ENCODE measurements at places on chromosomes 7 and 10.

GRCh38 chr10:33040436-33040835 lies 82.4 kb upstream of the ITGB1 start:
- H3K27ac ChIP-seq, result no peak overlapping the region
- no peak overlapping the region for H3K4me3 ChIP-seq
- no peaks in the 10 kb centered on the region for H3K4me1 ChIP-seq
- no peaks in the 10 kb centered on the region for H3K27me3 ChIP-seq
- no peaks in the 10 kb centered on the region for H3K36me3 ChIP-seq
- no peak for DNase-seq

DNA sequence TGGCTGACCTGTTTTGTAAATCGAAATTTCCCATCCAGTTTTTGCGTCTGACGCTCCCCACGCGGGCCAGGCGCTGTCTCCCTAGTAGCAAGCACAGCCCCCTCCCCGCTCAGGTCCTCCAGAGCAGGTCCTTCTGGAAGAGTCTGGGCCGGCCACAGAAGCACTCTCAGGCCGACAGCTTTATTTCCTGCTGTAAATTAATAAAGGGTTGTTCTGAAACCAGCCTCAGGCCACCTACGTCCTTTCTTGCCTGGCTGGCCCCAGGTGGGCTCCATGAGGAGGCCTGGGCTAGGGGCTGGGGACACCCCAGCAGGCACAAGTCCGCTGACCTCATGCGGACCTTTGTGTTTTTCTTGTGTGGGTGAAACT lies 35.2 kb downstream of the CAMK2B start:
- H3K4me1 ChIP-seq, result no peaks in the 10 kb centered on the region
- peaks cover 37% of the 10 kb centered on the region for H3K27me3 ChIP-seq
- no peak overlapping the region for H3K4me3 ChIP-seq
- no peak overlapping the region for H3K27ac ChIP-seq
- no peaks in the 10 kb centered on the region for H3K36me3 ChIP-seq
- DNase-seq, result no peak

GRCh38 chr7:158387546-158387891 lies 200.1 kb downstream of the PTPRN2 start:
- no peak overlapping the region for H3K27ac ChIP-seq
- H3K4me1 ChIP-seq, result no peaks in the 10 kb centered on the region
- H3K4me3 ChIP-seq, result no peak overlapping the region
- H3K36me3 ChIP-seq, result no peaks in the 10 kb centered on the region

GRCh38 chr10:34681933-34682332 lies 133.2 kb downstream of the PARD3 start:
- no peak overlapping the region for H3K4me3 ChIP-seq
- H3K36me3 ChIP-seq, result no peaks in the 10 kb centered on the region
- H3K27me3 ChIP-seq, result no peaks in the 10 kb centered on the region
- H3K4me1 ChIP-seq, result no peaks in the 10 kb centered on the region
- DNase-seq, result no peak

- DNase-seq, result no peak
- H3K4me1 ChIP-seq, result peaks cover 26% of the 10 kb centered on the region
- H3K4me3 ChIP-seq, result no peak overlapping the region
- H3K27me3 ChIP-seq, result peaks cover 4% of the 10 kb centered on the region
These were observed 87.2 kb upstream of the DUSP5 start for GRCh38 chr10:110410329-110411046.

DNA sequence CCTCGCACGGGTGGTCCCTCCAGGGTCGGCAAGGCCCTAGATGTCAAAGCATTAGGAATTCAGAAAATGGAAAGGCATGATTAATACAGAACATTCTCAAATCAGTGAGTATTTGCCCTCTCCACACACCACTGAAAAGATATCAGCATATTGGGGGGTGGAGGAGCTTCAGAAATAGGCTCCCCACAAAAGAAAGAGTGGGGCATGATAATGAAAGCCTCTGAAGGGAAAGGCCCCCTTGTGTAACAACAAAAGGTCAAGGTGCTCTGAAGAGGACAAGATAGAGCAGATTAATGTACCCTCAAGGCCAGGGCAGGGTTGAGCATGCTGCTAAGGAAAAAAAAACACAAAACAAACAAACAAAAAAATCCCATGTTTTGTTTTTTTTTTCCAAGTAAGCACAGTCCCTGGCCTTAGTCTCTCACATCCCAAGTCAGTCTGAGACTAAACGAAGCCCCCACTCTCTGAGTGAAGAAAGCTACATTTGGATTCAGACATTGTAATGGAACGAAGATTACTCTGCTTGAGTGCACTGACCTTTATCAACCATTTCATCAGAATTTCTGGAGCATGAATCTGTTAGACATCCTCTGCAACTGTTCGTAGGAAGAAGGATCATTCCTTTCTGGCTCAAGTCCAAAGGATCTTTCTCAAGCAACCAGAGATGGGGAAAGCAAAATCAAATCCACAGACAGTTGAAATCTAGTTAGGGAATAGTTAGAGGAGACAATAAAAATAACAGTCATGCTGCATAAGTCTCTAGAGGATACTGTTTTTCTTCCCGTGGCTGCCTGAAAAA lies 27.4 kb upstream of the DGKI start:
- H3K4me3 ChIP-seq, result no peak overlapping the region
- H3K4me1 ChIP-seq, result no peaks in the 10 kb centered on the region
- DNase-seq, result no peak
- no peaks in the 10 kb centered on the region for H3K27me3 ChIP-seq

DNA sequence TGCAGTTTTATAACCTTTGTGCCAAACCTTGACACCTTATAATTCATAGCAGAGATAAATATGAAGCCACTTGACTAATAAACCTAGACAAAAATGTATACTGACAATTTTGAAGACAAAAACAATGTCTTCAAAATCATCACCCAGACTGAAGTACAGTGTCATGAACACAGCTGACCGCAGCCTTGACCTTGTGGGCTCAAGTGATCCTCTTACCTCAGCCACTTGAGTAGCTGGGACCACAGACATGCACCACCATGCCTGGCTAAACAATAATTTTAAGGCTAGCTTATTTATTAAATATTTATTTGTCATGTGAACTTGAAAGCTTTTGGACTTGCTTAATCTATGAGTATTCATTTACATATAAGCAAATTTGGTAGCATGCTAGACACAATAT lies 24.3 kb downstream of the IL6 start:
- H3K4me1 ChIP-seq, result no peaks in the 10 kb centered on the region
- peaks cover 2% of the 10 kb centered on the region for H3K27me3 ChIP-seq
- no peaks in the 10 kb centered on the region for H3K36me3 ChIP-seq
- H3K27ac ChIP-seq, result no peak overlapping the region
- DNase-seq, result no peak
- no peak overlapping the region for H3K4me3 ChIP-seq

GRCh38 chr10:58436071-58436470 lies 50.9 kb downstream of the TFAM start:
- H3K4me3 ChIP-seq, result no peak overlapping the region
- H3K27ac ChIP-seq, result no peak overlapping the region
- H3K27me3 ChIP-seq, result no peaks in the 10 kb centered on the region
- H3K4me1 ChIP-seq, result peaks cover 3% of the 10 kb centered on the region
- H3K36me3 ChIP-seq, result no peaks in the 10 kb centered on the region

GRCh38 chr7:105806592-105807447 lies 69.6 kb downstream of the ATXN7L1 start:
- H3K27ac ChIP-seq, result peak overlapping the region; percentile 89
- peak; percentile 33 for DNase-seq
- H3K27me3 ChIP-seq, result no peaks in the 10 kb centered on the region

DNA sequence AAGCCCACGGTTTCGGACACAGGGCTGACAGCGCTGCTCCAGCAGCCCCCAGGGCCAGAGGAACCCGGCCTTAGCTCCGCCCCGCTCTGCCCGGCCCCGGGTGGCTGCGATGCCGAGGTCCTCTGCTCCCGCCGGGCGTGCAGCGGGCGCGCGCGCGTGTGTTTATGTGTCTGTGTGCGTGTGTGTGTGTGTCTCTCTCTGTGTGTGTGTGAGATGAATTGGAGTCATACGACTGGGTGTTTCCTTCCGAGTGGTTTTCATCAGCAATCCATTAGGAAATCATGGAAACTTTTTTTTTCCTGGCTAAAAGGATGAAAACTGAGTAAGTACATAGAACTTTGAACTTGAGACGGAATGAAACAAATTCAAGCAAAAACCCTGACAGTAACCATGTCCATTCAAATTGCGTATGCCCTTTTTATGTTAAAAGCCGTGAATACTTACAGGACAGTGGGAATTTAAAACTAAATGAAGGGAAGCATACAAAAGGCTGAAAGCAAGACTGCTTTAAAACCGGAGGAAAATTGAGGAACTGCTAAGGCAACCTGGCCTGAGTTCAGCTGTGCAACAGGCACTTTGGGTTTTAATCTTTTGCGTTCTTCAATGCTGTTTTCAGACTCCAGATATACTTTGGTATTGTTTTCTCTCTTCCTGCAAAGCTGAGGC lies at the start of gene CPED1:
TSS of gene CPED1 (plus strand) at position 121 of the 666 bp plus-strand sequence. CDS start 911 bp downstream, outside the sequence.
- peaks cover 9% of the 10 kb centered on the region for H3K4me1 ChIP-seq
- no peak for DNase-seq
- H3K27me3 ChIP-seq, result no peaks in the 10 kb centered on the region
- peak within 1 kb of the TSS; percentile 28 for H3K4me3 ChIP-seq

DNA sequence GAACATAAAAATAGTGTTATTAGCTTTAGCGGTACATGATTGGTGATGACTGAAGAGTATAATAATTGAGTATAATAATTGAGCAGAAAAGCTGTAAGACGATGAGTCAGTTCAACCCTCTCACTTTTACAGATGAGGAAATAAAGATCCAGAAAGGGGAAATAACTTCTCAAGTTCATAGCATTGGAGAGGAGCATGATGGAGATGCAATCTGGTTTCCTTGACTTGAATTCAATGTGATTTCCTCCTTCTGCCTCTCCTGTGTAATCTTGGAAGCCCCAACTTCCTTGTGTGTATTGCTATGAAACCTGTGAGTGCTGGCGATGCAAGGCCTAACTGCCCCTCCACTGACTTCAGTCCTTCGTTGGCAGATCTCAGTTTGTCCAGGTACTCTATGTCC lies 265.1 kb downstream of the LRMDA start:
- H3K27ac ChIP-seq, result no peak overlapping the region
- no peaks in the 10 kb centered on the region for H3K4me1 ChIP-seq

DNA sequence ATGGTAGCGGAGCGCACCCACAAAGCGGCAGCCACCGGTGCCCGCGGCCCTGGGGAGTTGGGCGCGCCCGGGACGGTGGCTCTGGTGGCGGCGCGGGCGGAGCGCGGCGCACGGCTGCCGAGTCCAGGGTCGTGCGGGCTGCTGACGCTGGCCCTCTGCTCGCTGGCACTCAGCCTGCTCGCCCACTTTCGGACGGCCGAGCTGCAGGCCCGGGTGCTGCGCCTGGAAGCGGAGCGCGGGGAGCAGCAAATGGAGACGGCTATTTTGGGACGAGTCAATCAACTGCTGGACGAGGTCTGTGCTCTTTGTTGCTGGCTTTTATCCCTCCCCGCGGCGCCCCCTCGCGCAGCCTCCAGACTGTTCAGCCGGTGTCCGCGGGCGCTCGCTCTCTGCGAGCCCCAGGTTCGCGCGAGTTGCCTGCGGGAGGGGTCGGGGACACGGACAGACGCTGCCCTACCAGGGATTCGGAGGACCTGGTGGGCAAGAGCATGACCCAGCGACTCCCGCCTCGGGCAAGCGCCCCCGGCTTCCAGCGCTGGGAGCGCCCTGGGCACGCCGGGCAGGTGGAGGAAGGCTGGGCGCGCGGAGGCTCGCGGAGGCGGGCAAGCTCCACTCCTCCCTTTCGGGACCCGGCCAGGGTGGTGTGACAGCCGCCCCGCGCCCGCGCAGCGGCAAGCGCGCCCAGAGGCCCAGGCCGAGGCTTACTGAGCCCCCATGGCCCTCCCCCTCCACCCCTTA lies 887 bp downstream of the COL13A1 start:
- H3K27ac ChIP-seq, result no peak overlapping the region
- no peak overlapping the region for H3K4me3 ChIP-seq
- H3K27me3 ChIP-seq, result peaks cover 66% of the 10 kb centered on the region

DNA sequence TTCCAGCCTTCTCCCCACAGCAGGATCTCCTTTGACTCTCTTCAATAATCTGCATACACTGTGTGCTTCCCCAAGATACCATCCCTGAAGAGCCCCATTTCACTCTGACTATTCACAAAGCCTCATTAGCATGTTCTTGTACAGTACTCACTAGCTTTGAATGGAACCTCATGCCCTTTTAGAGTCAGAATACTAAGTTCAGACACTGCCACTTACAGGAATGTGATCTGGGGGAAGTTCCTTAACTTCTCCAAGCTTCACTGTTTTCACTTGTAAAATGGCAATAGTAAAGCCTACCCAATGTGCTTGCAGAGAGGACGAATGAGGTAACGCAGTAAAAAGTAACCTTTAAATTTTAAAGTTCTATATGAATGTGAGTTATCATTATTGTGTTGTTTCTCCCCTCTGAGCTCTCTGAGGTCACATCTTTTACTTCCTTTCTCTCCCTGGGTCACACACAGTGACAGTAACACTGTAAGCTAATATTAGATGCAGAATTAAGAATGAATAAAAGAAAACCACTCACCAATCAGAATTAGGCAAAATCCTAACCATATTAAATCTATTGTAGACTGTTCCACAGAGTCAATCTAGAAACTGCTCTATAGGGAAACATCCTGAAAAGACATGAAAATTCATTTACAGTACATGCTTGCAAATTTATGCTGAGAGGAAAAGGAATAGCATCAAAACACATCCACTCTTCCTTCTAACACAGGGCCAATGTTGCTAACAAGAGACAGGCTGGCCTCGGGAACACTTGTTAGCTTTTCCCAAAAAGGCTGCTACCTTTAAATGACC lies 64.2 kb upstream of the IL6 start:
- H3K4me3 ChIP-seq, result no peak overlapping the region
- no peaks in the 10 kb centered on the region for H3K36me3 ChIP-seq
- peaks cover 6% of the 10 kb centered on the region for H3K27me3 ChIP-seq
- no peaks in the 10 kb centered on the region for H3K4me1 ChIP-seq

DNA sequence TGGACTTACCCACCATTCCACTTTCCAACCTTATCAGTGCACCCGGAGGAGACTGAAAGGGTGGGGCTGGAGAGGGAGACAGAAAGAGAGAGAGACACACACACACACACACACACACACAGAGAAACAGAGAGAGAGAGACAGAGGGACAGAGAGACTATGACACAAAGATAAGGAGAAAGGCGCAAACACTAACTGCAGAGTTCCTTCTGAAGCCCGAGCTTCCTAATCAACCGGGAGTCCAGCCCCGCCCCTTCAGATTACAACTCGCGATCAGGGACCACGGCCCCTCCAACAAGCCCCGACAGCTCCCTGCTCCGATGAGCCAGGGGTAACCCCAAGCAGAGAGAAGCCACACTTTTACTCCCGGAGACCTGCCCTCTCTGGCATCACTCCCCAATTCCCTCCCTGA lies 499 bp downstream of the GAL3ST4 start:
- DNase-seq, result no peak
- H3K4me3 ChIP-seq, result peak overlapping the region; percentile 51
- peaks cover 48% of the 10 kb centered on the region for H3K27me3 ChIP-seq
- H3K36me3 ChIP-seq, result no peaks in the 10 kb centered on the region
- peak overlapping the region; percentile 65 for H3K27ac ChIP-seq
- peaks cover 87% of the 10 kb centered on the region for H3K4me1 ChIP-seq

GRCh38 chr10:61795147-61795546 lies 106.4 kb upstream of the ARID5B start:
- no peaks in the 10 kb centered on the region for H3K27me3 ChIP-seq
- H3K36me3 ChIP-seq, result no peaks in the 10 kb centered on the region
- no peak overlapping the region for H3K27ac ChIP-seq
- DNase-seq, result no peak
